SK-N-SH (cell line): ENCODE measurements at places on chromosomes 16 and 17.

GRCh38 chr17:81924557-81925532 lies 2.7 kb downstream of the MAFG start:
- DNase-seq: no peak

DNA sequence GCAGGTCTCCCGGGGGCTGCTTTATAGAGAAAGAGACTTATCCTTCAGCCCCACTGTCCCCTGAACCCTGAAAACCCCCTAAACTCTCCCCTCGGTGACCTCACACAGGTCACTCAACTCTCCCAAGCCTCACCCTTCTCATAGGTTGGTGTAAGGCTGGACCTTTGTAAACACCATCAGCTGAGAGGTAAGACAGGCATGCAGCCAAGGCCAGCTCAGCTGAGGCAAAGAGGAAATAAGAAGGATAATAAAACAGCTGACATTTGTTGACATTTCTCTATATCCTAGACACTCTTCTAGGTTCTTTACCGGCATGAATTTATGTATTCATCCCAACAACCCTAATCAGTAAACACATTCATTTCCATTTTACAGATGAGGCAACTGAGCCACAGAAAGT lies 134.3 kb downstream of the CCT6B start:
- DNase-seq: no peak

DNA sequence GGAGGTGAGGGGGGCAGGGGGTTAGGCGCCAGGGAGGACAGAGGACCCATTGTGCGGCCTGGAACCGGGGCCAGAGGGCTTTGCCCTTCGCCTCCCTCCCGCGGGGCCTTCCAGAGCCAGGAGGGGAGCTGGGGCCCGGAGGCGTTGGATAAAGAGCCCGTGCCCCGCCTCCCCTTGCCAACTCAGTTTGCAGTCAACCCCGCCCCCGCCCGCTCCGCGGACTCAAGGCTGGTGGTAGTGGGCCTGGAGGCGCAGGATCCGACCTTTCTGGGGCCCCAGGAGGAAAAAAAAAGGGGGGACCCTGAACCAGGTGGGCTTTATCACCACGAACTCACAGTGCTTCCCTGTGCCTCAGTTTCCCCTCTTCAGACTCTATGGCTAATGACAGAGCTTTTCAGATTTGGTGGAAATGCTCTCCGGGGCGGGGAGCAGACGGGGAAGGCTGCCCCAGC lies 2.0 kb upstream of the SPHK1 start:
- DNase-seq: peak; percentile 54

DNA sequence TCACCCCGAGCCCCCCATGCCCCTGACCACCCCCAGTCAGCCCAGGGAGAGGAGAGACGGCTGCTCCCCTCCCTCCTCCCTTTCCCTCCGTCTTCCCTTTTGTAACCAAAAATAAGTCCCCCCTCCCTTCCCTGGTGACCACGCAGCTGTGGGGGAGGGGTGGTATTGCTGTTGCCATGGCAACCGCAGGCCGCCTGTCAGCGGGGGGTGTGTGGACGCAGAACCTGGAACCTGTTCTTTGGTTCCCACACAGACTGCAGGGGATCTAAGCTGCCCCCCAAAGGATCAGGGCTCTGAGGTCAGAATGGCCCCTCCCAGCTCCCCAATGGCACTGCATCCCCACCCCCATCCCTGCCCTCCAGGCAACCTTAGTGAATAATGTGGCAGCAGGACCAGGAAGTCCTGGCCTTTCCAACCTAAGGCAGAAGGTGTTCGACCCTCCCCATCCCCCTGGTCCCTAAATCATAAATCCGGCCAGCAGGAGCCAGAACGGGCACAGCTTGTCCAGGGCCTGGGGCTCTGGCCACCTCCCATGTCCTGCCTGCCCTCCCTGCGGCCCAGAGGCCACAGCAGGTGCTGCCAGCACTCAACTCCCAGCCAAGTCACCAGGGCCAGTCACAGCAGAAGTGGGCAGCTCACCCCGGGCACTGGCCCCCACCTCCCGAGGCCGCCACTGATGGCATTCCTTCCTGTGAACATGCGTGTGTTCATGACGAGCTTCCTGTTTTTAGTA lies 12.0 kb downstream of the CA4 start:
- peak; percentile 73 for DNase-seq

DNA sequence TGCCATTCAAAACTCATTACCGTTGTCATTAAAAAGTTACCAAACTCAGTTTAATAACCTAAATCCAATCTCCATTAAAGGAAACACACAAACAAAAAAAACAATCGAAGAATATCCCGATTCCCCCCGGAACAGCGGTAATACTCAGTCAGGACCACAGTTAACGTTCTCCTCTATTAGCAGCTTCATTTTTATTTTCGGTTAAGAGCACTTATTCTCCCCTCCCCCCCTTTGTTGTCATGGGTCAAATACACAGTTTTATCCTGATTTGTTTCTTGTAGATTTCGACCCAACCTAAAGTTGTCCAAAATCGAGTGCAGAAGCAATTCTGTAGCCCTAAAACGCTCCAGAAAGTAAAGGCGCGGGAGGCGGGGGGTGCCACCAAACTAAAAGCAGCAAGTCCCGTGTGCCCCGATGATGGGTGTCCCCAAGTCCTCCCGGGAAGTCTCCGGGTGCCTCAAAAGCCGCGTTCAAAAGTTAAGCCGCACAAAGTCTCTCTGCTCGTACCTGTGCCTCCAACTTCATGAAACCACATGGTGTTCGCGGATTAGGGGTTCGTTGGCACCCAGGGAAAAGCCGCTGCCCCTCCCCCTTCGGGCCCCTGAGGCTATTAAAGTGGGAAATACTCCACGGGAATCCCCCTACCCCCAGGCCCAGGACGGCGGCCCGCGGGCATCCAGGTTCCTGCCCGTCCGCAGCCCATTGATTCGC lies 996 bp downstream of the SUMO2 start:
- DNase-seq: peak; percentile 36

DNA sequence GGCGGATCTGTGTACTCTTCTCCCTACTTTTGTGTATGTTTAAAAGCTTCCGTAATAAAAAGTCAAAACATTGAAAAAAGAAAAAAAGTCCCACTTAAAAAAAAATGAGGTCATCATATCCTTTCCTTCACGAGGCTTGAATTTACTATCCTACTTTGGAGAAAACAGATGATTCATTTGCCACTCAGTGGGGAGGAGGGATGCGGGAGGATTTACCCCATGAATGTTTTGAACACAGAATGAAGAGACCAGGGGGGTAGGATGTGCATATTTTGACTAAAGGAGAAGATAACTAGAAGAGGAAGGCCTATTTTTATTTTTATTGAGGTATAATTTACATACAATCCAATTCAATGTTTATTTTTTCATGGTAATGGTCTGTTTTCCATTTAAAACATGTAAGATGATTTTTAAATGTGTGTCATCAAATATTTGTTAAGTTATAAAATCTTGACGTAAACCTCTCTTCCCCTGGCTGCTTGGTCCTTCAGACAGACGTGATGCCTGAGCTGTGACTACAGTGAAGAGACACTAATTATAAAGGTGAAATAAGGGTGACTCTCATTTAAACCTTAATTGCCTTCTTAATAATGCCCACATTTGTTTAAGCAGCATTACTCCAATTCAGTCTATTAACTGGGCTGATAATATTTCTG lies 135.4 kb upstream of the AXIN2 start:
- no peak for DNase-seq

- peak; percentile 79 for DNase-seq
These were observed 28.7 kb downstream of the MPG start for GRCh38 chr16:106623-107324.

- no peak for DNase-seq
These were observed 56.4 kb upstream of the RBFOX3 start for GRCh38 chr17:79667121-79667715.

DNA sequence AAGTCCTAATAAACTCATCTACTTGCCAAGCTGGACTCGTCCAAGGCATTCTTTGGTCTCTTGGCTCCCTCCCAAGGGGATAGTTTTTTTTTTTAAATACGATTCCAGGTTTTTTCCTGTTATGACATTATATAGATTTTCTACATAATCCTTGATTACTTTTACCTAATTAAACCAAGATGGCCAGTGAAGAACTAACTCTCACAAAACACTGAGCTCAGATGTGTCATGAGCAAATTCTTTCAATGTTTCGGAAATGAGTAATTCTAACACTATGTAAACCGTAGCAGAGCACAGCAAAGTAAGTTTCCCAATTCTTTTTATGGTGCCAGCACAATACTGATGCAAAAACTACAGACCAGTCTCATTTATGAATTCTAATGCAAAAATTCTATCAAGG lies 1.8 kb downstream of the ZNF23 start:
- no peak for DNase-seq

- DNase-seq: no peak
These were observed 24.1 kb upstream of the KRT24 start for GRCh38 chr17:40727447-40728231.

GRCh38 chr17:39926135-39926587 lies 1.2 kb downstream of the ORMDL3 start:
- no peak for DNase-seq

- no peak for DNase-seq
These were observed 30.1 kb upstream of the MED9 start for GRCh38 chr17:17446666-17447155.

DNA sequence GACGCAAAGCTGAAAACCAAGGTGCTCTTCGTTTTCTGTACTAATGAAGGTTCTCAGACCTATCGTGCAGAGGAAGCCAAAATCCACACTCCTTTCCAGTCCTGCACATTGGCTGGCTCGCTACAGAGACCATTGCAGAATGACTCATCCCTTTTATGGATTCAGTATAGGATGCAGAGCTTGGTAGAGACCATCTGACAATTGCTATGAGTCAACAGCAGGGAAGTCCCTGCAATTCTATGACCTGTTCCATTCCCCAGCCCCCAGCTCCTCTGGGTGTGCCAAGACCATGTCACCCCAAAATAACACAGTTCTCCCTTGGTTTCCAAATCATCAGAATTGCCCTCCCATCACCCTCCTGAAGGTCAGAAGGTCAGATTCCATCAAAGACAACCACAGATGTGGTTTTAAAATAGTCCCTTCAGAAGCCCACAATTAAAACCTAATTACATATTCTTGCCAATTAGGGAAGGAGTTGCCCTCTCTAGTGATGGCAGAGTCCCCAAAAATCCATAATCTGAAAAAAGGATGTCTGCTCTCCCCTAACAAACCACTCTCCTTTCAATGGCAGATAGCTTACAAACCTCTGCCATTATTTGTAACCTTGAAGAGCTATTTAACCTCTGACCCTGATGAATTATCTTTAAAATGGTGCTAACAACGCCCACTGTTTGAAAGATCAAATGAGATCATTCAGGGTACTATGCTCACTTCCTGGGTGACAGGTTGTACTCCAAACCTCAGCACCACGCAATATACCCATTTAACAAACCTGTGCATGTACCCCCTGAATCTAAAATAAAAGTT lies 108.2 kb upstream of the RBBP6 start:
- DNase-seq: no peak

DNA sequence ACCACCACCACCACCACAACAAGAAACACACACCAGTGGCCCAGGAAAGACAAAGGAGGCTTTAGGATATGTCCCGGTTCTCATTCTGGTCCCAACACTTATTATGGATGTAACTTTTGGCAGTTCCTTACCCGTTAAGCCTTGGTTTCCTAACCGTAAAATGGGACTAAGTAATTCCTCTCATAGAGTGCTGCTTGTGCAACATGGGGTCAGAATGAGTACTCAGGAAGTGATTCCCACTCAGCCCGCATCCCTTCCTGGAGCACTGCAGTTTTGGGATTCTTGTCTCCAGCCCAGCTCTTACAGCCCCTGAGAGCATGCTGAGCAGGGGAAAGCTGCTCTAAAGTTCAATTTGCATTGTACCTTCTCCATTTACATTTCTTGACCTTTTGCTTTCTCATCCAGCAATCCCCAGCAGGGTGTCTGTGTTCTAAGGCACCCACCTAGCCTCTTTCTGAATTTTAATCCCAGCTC lies 262.6 kb downstream of the PRKCA start:
- DNase-seq: no peak

DNA sequence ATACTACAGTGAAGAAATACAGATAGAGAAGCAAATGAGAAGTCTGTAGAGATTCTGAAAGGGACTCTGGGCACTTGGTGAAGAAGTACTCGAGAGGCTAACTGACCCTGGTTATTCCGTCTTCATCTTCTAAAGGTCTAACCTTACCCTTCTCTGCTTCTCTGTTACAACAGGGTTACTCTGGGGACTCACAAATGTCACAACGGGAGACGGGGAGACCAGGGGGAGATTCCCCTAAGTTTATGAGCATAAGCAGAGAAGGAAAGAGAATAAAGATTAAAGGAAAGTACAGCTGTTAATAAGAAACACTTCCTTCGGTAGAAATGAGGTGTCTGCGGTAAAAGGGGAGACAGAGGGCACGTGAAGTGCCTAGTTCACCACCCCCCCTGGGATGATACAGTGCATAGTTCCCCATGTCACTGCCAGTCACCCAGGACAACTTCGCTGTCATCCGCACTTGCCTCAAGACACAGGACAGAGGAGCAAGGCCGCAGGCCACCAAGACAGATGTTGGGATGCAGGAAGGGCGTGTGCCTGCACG lies 75.2 kb upstream of the TRAP1 start:
- DNase-seq: no peak

DNA sequence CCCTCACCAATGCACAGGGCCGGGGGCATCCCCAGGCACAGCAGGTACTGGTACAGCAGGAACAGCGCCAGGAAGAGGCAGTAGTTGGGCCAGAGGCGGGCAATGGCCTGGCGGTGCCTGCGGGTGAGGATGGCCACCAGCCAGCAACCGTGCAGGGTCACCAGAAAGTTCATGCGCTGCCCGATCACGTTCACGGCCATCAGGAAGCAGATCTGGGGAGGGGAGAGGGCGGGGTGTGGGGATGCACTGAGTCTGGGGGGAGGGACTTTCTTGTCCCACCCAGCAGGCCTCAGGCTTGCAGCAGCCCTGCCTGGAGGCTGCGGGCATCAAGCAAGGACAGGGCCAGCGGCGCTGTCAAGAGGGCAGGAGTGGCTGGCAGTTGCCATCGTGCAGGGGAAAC lies 25.4 kb downstream of the CTU2 start:
- DNase-seq: peak; percentile 93

GRCh38 chr17:43750153-43750552 lies 8.4 kb downstream of the SOST start:
- DNase-seq: no peak

DNA sequence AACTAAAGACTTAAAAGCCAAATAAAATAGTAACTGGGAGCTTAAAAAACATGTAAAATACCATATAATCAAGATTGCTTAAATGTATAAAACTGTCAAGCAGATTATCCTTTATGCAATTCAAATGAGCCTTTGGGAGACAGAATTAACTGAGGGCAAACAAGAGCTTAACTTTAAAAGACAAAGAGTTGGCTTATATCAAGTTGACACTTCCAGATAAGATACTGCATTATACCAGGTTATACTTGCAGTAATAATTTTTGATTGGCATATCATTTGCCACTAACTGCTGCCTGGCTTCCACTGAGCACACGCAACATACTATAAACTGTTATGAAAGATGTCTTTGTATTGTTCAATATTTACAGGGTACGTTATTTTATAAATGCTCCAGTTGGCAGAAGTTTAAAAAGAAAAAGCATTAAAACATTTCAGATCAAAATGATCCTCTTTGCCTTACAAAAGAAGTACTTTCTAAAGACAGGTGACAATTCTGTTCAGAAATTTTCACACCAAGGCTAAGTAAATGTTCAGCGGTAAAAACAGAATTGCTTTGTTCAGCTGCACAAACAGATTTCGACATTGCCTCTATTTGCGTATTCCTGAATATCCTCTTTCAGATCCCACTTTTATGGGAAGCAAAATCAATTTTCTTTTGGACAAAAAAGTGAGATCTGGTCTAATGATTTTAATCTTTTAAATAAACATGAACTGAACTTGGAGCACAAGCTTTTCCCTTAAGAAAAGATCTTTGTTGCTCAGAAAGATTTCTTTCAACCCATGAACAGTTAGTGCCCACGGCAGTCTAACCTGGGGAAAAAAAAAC lies 50.7 kb downstream of the TOX3 start:
- DNase-seq: no peak
